ENCODE measurements at places on chromosomes 5 and 9. TPM values are rescaled to one million over a fixed set of nuclear protein-coding genes. Genes with fewer than 3 reads are reported as not detected.

DNA sequence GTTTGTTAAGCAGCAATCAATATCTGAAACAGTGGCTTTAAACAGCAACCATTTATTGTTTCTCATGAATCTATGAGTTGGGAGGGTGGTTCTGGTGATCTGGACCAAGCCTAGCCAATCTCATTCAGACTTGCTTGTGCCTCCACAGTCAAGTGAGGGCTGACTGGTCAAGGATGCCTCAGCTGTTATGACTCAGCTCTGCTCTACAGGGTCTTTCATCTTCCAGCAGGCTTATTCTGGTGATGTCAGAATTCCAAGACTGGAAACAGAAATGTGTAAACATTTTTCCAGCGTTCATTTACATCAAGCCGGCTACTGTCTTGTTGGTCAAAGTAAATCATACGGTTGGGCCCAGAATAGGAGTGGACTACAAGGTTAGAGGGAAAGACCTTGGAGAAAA, 2.5 kb upstream of the PIP5K1B start:
- no peak for DNase-seq

The GARNL3 gene
- total RNA-seq, result 1.9 TPM

GRCh38 chr5:33474004-33474403, 33.2 kb downstream of the TARS1 start:
- no peak for DNase-seq

GRCh38 chr9:133440874-133441273, 18.7 kb downstream of the ADAMTS13 start:
- DNase-seq, result no peak

DNA sequence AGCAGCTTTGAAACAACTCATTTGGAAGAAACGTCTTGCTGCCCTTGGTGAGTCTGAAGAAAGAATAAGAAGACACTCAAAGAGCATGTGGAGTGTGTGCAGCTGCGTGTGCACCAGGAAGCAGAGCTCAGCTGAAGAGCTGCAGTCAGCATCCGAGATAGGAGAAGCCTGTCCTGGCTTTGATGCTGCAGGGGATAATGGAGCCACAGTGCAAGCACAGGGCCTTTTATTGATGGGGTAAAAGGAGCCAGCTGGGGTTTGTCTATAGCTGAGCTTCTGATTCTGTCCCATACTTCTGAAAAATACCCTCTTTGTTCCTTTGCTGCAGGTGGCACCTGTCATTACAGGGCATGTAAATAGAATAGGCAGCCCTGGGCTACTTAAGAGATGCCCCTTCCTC, 375.7 kb upstream of the ZNF462 start:
- no peak for DNase-seq

The SUSD3 gene
- 62.1 TPM for total RNA-seq

The PLAA gene
- 29.8 TPM for total RNA-seq

DNA sequence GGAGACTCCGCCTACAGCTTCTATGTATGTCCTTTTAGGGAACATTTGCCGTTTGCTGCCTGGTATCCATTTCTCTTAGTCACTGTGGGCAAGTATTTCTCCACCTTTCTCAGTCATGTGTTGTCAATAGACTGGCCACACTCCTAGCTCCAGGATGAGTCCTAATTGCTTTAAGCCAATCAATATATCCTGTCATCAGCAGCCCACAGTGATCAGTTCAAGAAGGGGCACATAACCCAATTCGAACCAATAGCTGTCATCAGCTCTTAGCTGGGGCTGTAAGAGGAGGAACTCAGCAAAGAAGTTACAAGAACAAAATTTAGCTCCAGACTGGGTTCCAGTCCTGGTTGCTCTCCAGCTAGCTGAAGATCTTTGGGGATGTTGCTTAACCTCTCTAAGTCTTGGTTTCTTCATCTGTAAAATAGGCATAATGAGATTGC, 70.7 kb upstream of the MAN2A1 start:
- DNase-seq, result no peak

GRCh38 chr9:130824079-130824478, 11.0 kb upstream of the ABL1 start:
- DNase-seq, result no peak

DNA sequence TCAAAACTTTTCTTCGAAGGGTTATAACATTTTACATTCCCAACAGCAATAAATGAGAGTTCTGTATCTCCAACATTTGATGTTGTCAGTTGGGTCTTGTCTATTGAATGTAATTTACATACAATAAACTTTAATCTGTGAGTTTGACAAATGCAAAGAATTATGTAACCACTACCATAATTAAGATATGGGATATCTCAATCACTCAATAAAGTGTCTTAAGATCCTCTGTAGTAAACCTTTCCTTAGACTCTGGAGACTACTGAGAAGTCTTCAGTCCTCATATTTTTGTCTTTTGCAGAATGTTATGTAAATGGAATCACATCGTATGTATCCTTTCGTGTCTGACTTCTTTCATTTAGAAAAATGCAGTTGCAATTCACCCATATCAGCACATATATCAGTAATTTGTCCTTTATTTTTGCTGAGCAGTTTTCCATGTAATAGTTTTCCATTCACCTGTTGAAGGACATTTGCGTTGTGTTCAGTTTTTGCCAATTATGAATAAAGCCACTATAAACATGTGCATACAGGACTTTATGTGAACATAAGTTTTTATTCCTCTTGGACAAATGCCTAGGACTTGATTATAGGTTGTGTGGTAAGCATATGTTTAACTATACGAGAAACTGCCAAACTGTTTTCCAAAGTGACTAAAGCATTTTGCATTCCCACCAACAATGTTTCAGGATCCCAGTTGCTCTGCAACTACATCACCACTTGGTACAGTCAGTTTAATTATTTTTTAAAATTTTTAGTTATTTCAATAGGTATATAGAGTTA, 784.6 kb upstream of the ZNF608 start:
- no peak for DNase-seq

The TRAF1 gene
- total RNA-seq, result 126 TPM

The CCL27 gene
- total RNA-seq, result not detected

DNA sequence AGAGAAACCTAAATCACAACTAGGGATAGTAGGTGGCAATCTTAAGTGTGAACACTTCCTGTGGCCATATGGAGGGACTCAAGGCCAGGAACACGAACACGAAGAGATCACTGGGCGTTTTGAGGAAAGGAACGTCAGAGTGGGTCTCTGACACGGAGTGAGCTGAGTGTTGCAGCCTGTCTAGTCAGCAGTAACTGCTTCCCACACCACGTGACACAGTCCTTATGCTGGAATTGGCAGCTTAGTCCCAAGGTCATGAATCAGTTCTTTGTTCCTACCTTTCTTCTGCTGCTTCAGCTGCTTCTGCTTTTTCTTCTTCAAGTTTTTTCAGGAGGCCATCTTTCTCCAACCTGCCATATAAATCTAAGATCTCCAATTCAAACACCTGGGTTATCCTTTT, 18.2 kb downstream of the SPACA9 start:
- no peak for DNase-seq

DNA sequence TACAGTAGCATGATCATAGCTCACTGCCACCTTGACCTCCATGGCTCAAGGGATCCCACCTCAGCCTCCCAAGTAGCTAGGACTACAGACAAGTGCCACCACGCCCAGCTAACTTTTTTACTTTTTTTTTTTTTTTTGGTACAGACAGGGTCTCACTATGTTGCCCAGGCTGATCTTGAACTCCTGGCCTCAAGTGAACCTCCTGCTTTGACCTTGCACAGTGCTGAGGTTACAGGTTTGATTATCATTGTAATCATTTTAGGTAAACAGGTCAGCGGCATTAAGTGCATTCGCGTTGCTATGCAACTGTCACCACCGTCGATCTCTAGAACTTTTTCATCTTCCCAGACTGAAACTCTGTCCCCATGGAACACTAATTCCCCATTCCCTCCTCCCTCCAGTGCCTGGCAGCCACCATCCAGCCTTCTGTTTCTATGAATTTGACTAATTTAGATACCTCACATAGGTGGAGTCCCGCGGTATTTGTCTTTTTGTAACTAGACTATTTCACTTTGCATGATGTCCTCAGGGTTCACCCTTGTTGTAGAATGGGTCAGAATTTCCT, 5.8 kb upstream of the CARD19 start:
- no peak for DNase-seq

DNA sequence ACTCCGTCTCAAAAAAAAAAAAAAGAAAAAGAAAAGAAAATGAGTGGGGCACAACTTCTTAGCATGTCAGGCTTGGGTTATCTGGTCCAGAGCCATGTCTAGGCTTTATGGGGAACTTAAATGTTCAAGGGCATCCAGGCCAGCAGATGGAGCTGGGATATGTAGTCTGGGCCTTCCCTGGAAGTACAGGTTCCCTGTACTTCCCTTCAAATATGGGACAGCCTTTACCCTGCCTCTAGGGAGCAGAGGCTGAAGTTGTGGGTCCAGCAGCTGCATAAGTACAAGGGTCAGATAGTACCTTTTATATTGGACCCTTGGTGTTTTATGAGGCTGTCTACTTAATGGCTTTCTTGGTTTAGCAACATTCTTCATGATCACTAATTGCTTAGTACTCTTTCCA, 42.1 kb downstream of the FAF2 start:
- DNase-seq, result no peak

- no peak for DNase-seq
Observed at GRCh38 chr5:150162142-150162513, 4.5 kb upstream of the CDX1 start.

The AQP7 gene
- not detected for total RNA-seq

DNA sequence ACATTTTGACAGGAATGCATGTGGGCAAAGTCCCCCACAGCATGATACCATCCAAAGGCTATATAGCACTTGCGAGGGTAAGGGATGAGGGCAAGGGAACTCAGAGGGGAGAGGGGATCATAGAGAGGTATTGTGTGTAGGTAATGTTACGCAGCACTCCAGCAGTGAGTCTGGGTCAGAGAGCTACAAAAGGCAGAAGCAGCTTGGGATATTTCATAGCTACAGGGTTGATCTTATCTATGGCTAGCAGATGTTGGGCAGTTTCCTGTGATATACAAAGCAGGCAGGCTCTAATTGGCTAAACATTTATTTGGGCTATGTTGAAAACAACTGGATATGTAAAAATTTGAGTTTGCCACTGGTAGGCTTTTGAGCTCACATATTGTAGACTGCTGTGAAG, 17.8 kb upstream of the SLCO4C1 start:
- DNase-seq, result no peak

DNA sequence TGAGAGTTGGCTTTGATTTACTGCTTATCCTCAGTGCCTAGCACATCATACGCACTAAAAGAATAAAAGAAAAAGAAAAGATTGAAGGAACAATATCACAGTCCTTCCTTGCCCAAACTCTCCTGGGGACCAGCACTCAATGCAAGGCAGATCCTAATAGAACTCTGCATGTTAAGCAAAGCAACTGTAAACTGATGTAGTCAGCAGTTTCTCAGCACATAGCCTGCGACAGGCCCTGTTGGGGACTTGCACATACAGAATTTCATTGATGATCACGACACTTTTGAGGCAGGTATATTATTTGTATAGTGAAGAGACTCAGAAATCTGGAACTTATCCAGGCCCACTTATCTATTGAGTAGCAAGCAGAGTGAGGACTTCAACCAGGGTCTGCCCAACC, 15.4 kb downstream of the NIPAL4 start:
- no peak for DNase-seq

The SPATA31A7 gene
- not detected for total RNA-seq

DNA sequence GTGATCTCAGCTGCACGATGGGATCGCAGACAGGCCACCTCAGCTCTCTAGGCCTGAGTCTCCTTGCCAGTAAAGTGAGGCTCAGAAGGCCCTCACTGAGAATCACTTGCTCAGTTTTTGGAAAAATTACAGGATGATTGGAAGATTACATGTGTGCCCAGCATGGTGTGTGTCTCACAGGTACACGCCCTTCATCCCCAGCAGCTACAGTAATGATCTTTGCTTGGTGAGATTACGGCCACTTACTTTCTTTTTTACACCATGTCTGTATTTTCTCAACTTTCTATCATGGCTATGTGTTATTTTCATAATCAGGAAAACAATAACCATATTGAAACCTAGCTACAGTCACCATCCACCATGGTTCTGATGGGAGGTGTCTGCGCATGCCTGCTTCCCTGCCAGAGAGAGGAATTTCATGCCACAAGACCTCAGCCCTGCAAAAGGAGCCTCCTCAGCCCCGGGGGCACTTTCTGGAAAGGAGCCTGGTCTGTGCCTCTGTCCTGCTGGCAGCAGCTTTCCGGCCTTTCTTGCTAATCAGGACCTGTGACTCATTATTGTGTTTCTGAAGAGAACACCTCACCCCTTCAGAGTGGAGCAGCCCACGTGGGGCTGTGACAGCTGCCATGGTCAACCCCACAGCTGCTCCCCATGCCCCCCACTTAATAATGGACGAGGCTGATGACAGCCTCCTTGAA, 64.2 kb upstream of the OLFM1 start:
- DNase-seq, result no peak

- DNase-seq, result no peak
Observed at GRCh38 chr5:58501778-58502417, 10.7 kb downstream of the GAPT start.

DNA sequence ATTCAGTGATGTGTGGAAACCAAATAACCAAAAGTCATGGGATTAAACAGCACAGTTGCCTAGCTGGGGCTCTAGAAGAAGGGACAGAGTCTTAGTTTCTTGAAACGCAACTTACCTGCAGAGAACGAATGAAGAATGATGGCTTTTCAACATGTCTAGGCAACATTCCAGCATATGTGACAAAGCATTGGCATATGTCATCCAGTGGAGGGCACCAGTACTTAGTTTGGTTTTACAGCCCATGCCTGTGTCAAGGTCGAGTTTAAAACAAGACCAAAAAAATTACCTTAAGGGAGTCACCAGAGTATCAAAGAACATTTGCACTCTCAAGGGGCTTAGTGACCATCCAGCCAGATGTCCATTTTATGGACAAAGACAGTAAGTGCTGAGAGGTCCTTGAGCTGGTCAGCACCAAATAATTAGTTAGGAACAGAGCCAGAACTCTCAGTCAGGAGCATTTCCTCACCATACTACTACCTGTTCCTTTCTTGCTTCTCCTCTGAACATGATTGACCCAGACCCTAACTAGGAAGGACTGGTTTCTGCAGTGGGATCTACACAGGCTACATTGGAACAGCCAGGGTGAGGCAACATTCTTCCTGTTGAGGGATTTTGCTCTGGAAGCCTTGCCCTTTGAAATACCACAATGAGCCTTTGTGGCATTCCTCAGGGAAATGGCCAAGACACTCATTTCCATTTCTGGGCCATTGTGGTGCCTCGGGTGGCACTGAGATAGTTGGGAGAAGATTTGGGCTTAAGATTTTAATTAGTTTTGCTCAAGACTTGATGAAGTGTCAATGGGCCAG, 75.4 kb upstream of the ANKH start:
- peak; percentile 51 for DNase-seq

The TEX48 gene
- total RNA-seq, result not detected

The PCDHGB3 gene
- total RNA-seq, result 0.55 TPM

- no peak for DNase-seq
Observed at GRCh38 chr5:159727167-159727566, 189.1 kb upstream of the ADRA1B start.

DNA sequence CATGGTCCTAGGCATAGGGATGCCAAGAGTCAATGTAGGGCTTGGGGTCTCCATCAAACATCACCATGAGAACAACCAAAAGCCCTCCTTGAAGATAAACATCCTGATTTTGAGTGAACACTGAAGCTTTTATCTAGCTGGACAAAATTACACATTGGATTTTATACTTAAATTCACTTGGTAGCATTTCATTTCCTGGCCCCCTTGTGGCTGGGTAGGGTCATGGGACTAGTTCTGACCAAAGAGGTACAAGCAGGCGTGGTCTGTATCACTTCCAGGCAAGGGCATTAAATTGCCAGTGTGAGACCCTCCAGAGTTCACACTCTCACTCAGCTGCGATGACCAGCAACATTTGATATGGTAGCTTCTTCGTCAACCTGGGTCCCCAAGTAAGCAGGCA, 320.3 kb downstream of the ACTL7B start:
- DNase-seq, result no peak

The CDH9 gene
- total RNA-seq, result not detected
